ENCODE measurements at places on chromosomes 6 and 20.

DNA sequence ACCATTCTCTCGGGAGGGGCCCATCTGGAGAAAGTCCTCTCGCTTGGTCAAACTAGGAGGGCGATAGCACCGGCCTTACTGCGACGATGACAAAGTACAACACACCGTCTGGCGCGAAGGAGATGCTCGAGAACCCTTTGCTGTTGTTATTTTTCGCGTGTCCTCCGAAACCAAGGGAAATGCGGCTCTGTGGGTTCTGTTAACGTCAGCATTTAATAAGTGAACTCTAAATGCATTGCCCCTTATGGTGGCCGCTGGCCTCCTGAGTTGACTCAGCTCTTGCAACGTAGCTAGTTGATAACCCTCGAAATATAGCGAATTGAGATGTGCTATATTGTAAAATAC, 577 bp upstream of the SCAND1 start:
- DNase-seq: no peak

- no peak for DNase-seq
These were observed 281.1 kb downstream of the LAMA2 start for GRCh38 chr6:129164032-129164431.

GRCh38 chr6:74161380-74161779, 465.4 kb downstream of the CD109 start:
- no peak for DNase-seq

DNA sequence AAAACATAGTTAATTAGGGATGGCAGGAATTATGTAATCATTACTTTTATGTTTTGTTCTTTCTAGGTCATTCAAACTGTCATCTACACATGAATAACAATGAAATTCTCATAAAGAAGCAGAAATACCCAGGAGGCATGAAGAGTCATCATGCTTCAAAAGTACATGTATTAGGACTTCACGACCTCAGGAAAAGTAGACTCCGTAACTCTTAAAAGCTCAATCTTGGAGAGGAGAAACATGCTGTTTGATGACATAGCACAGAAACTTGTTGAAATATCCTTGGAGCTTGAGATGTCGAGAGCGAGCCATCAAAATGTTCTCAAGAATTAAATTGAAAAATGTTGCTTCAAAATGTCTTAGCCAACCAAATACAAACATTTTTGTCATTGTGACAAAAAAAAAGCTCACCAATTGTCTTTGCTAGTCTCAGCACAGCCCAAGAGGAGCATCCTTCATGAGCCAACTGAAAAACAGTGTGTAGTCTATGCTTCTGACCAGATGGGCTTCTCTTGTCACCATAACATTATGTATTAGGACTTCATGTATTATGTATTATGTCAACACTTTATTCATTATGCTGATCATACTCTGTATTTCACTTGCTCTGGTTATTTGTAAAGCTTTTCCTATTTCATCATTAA, 28.2 kb upstream of the ANKEF1 start:
- DNase-seq: no peak

- no peak for DNase-seq
These were observed 85.1 kb downstream of the LYRM2 start for GRCh38 chr6:89553431-89553830.

DNA sequence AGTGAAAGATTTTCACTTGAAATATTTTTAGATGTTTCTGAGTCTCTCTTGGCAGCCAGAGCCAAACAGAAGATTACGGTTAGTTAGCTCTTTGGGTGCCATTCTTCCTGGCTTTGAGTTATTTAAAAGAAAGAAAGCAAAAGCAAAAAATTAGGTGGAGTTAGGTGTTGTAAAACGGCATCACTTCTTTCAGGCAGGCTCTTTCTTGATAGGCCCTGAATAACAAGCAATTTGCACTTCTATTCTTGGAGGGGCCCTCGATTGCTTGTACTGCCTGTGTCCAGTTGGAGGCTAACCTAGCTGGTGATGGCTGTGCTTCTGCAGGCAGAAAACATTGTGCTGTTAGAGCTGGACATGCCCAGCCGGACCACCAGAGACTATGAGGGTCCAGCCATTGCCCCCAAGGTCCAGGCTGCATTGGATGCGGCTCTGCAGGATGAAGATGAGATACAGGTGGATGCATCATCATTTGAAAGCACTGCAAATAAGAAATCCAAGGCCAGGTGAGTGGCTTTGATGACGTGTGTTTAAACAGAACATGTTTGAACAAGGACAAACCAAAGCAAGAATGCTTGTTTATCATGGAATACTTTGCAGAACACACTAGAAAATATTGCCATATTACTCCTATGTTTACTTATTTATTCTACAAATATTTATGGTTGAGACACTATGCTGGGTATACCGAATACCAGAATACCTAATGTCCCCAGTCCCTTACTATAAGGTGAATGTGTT, 28.1 kb upstream of the ASXL1 start:
- DNase-seq: no peak

GRCh38 chr20:34915131-34915530, 38.7 kb downstream of the ACSS2 start:
- DNase-seq: no peak

- DNase-seq: no peak
These were observed 32.1 kb downstream of the BICRAL start for GRCh38 chr6:42813906-42814444.

DNA sequence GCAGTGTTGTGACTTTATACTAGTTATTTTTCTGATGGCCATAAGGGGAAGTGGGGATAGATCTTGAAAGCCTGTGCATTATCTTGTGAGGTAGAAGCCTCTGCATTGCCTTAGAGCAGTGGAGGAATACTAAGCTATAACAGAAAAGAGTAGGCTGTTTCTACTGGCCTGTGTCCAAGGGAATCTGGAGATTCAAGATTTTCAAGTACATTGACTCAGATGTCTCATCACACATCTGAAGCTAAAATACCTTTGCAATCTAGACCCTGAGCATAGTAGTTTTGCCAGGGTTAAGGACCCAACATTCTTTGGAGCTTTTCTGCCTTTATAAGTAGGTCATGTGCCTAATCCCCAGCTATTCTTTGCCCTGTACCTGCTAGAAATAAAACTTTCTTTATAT, 272.3 kb downstream of the TENT5A start:
- no peak for DNase-seq

Data from urothelium cell line (cell line).